WTC11 (cell line): ENCODE measurements at places on chromosomes 12 and 14.

DNA sequence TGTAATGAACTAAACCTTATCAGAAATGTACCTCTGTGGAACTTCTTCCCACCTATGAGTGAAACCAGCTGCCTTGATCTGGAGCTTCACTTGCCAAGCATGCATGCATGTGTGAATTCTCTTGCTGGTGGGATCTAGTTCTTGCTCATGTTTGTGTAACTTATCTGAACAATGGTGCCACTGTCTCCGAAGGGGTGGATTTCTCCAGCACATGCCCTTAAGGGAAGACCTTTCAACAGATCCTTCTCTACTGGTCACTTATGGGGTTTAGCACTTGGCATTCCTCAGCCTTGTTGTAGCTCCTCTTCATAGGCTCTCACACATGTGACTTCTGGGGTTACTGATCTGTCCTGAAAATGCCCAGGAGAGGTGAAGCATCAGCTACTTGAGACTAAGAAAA, 25.0 kb downstream of the SMOC1 start:
- DNase-seq: no peak

- DNase-seq: no peak
These were observed 6.8 kb downstream of the PFKM start for GRCh38 chr12:48125985-48126384.

- no peak for DNase-seq
These were observed 23.7 kb upstream of the TUBA1A start for GRCh38 chr12:49212572-49212971.

DNA sequence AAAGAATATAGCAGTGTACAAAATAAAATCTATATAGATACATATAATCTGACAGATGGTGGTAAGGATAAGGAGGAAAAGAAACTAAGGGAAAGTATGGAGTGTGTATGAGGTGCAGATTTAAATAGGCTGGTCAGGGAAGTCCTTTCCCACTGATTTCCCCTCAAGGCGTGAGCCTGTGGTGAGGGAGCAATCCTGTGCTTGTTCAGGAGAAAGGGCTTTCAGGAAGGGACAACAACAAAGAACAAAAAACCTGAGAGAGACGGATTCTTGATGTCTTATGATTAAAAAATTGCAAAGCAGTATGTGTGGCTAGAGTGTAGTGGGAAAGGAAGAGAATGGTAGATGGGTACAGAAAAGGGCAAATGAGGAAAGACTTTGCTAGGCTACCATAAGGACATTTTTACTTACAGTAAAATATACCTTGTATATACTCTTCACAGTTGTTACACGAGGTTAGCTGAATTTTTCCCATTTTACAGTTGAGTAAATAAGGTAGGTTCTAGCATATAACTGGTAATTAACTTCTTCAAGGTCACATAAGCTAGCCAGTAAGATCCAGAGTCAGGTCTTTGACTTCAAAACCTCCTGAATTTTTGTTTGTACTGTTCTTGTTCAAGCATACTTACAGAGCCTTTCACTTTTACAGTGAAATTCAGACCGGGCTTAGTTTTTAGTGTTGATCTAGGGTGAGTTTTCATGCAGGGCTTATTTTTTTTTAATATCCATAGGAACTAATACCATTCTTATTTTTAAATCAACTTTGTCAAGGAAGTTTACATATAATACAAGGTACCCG, 15.6 kb downstream of the CNOT2 start:
- no peak for DNase-seq

DNA sequence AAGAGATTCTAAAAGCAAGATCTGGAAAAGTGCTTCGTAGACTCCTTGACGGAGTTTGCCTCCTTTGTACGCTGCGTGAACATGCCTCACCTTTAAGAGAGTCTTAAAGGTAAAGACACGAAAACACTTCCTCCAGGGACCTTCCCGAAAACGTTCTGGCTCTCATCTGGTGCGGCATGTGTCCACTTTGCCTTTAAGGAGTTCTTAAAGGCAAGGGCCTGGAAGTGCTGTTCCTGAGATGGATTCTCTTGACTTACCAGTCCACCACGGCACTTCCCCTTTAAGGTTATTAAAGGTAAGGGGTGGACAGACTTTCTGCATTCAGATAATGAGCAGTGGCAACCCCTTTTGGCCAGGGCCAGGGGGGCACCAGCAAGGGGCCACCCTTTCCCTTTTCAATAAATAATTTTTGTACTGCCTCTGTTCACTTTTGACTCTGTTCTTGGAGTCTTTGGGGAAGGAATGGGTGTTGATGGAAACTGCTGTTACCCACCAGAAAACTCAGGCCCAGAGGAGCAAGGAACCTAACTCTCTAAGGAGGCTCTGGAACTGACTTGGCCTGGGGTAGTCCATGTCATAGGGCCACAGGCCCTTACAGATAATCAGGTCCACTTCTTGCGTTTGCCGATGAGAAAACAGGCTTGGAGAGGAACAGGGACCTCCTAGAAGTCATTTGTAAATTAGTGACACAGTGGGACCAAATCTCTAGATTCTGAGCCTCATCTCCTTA, 4.4 kb downstream of the REM2 start:
- DNase-seq: peak; percentile 61

DNA sequence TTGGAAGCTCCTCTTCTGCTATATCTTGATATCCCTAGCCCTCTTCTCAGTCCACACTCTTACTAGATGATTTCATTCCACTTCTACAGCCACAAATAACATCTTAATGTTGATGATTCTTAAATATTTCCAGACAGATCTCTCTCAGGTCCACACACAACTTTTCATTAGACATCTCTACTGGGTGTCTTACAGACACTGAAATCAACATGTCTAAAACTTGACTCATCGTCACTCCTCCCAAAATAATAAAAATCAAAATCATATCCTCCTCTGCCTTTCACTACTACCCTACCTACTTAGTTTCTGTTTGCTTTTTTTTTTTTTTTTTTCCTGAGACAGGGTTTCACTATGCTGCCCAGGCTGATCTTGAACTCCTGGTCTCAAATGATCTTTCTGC, 11.9 kb downstream of the PRDM4 start:
- DNase-seq: no peak

DNA sequence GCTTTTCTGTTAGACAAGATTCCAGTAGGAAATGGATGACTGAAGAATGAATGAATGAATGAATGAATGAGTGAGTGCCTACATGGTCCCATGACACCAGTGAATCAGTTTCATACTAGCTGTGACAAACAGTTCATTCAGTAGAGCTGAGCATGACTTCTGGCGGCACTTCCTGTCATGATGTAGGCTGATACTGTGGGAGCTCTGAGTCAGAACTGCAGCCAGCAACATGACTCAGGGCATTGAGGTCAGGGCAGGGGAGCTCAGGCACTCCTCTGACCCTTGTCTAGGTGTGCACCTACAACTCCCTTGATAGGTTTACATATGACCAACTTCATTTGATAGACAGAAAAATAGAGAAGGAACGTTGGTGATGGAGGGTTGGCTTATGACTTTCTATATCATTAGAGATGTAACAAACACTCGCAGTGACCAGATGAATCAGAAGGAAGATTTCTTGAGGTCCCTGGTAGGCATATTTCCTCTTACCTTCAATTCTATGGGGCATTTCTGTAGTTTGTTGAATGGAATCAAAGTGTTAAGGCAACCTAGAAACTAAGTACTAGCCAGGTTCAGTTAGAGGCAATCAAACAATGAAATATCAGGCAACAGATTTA, 139.3 kb upstream of the ARHGAP5 start:
- no peak for DNase-seq

GRCh38 chr12:96196781-96197180, 2.6 kb downstream of the ELK3 start:
- DNase-seq: no peak

- DNase-seq: no peak
These were observed 20.1 kb downstream of the ZNF84 start for GRCh38 chr12:133057446-133057845.

- no peak for DNase-seq
These were observed 76.6 kb upstream of the GNG2 start for GRCh38 chr14:51783765-51784164.

DNA sequence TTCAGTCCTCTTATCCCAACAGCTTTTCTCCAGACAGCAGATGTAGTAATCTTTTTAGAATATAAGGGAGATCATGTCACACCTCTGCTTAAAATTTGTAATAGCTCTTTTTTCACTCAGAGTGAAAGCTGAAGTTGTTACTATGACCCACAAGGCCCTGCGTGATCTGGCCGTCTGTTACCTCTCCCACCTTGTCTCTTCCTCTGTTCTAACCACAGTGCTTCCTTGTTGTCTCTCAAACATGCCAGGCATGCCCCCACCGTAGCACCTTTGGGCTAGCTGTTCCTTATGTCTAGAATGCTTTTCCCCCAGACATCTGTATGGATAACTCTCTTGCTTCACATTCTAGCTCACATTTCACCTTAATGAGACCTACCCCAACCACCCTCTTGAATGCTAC, 6.5 kb downstream of the NECAP1 start:
- DNase-seq: no peak

- no peak for DNase-seq
These were observed 135.1 kb downstream of the ERC1 start for GRCh38 chr12:1126091-1126490.

- DNase-seq: no peak
These were observed 32.2 kb upstream of the IGF1 start for GRCh38 chr12:102512523-102512922.

GRCh38 chr12:107642240-107642639, 43.4 kb upstream of the PWP1 start:
- DNase-seq: no peak

- DNase-seq: peak; percentile 15
These were observed 63.2 kb upstream of the INSM2 start for GRCh38 chr14:35470755-35471154.

DNA sequence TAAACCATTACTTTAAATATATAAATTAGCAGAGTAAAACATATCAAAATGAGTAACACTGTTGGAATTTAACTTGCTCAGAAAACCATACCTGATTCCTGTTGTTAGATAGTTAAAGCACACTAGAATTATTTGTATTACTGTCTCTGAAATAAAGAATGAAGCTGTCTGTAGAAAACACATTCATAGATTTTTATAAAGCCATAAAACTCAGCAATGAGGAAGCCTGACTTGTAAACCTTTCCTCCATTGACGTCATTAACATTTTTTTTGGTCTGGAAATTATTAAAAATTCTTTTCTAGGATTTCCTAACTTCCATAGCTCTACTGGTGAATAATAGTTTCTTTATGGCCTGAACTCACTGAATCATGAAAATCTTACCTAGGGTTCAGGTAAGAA, 147.6 kb downstream of the BRMS1L start:
- DNase-seq: no peak

GRCh38 chr12:101928556-101928955, 51.2 kb downstream of the DRAM1 start:
- no peak for DNase-seq

DNA sequence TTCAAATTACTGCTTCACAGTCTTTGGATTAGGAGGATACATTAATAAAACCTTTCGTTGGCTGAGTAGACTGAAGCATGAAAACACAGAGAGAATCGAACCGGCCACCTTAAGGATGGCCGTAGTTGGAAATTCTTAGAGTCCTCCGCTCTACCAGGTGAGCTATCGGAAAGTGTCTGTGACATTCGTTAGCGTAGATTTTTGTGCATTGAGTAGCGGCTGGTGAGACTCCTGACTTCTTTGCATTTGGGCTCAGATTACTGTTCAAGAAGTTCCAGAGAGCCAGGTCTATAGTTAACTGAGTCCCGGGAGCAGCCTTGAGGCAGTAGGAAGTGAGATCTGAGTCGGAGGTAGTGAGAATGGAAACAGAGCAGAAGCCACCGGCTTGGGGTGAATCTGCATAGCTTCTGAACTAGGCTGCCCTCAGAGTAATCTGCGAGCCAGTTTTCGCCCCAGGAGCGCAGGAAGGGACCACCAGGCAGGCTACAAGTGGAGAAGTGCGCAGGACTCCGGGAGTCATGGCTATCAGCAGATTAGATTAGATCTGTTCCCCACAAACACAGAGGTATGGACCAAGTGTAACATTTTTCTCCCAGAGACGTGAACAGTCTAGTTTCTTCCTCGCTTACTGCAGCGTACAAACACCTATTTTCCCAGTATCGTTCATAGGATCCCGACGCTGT, 11.0 kb downstream of the OR6S1 start:
- peak; percentile 72 for DNase-seq
